LoVo (cell line): ENCODE measurements at places on chromosomes 2 and 18.

GRCh38 chr2:10083046-10083445, 2.8 kb upstream of the CYS1 start:
- DNase-seq: no peak

DNA sequence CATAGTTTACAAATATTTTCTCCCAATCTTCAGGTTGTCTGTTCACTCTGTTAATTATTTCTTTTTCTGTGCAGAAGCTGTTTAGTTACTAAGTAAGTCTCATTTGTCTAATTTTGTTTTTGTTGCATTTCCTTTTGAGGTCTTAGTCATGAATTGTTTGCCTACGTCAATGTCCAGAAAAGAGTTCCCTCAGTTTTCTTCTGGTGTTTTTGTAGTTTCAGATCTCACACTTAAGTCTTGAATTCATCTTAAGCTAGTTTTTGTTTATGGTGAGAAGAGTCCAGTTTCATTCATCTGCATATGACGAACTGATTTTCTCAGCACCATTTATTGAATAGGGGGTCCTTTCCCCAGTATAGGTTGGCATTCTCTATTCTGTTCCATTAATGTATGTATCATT, 1252.2 kb upstream of the TMEFF2 start:
- DNase-seq: no peak

DNA sequence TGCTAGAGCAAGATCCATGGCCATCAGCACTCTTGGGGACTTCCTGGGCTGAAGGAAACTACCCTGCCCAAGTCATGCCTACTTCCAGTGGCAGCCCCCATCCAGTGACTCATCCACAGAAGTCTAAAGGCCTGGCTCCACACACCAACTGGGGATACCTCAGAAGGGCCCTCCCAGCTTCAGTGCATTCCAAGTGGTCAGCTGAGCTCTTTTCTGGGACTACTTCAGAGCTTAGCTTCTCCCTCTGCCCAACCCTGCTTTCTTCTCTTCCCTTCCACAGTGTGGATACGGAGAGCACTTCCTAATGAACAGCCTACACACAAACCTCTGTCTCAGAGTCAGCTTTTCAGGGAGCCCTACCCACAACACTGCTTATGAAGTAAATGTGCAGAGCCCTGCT, 66.5 kb downstream of the CLHC1 start:
- peak; percentile 19 for DNase-seq

- DNase-seq: no peak
Measured at GRCh38 chr18:79881695-79882094, 69.8 kb downstream of the SLC66A2 start.

GRCh38 chr18:286515-287310, 18.9 kb upstream of the THOC1 start:
- DNase-seq: no peak

GRCh38 chr2:74708883-74709282, 54.8 kb downstream of the SEMA4F start:
- DNase-seq: no peak

DNA sequence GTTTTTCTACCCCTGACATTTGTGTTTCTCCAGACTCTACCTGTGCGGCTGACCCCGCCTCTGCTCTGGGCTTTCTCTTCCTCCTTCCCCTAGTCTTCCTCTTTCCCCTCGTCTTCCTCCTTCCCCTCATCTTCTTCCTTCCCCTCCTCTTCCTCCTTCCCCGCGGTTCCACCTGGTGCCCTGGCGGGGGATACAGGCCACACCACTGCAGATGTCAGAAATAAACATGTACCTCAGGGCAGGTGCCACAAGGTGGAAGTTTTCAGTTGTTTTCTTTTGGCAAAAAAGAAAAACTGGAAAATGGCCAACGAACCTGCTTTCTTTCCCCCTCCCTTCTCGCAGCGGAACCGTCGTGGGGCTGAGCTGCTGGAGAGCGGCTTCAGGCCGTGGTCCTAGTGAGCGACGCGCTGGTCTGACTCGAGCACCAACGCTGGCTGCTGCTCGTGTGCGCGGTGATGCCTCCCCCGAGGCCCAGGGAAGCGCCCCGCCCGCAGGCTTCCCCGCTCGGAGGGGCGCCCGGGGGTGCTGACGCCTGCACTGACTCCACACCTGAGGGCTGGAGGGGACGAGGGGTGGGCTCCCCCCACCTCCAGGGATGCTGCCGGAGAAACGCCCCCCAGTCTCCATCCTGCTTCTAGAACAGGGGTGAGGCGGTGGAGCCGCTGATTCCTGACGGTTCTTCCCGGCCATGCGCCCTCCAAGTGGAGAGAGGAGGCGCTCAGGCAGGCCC, 83.7 kb upstream of the ZNF516 start:
- DNase-seq: no peak

DNA sequence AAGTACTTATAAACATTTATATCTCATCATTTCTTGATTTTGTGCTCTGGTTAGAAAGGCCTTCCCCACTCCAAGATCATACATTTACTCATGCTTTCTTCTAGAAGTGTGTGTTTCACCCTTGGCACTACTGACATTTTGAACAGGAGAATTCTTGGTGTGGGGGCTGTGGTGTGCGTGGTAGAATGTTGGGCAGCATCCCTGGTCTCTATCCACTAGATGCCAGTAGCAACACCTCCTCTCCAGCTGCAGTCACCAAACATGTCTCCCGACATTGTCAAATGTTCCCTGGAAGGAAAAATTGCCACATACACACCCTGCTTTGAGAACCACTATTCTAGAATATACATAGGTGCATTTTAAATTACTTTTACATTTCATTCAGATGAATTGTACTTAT, 8.7 kb upstream of the TGIF1 start:
- DNase-seq: no peak

- DNase-seq: no peak
Measured at GRCh38 chr2:115386465-115386864, 944.0 kb downstream of the DPP10 start.

GRCh38 chr18:28062443-28062842, 114.5 kb downstream of the CDH2 start:
- no peak for DNase-seq

- DNase-seq: no peak
Measured at GRCh38 chr2:76019128-76019527, 308.4 kb upstream of the GCFC2 start.

DNA sequence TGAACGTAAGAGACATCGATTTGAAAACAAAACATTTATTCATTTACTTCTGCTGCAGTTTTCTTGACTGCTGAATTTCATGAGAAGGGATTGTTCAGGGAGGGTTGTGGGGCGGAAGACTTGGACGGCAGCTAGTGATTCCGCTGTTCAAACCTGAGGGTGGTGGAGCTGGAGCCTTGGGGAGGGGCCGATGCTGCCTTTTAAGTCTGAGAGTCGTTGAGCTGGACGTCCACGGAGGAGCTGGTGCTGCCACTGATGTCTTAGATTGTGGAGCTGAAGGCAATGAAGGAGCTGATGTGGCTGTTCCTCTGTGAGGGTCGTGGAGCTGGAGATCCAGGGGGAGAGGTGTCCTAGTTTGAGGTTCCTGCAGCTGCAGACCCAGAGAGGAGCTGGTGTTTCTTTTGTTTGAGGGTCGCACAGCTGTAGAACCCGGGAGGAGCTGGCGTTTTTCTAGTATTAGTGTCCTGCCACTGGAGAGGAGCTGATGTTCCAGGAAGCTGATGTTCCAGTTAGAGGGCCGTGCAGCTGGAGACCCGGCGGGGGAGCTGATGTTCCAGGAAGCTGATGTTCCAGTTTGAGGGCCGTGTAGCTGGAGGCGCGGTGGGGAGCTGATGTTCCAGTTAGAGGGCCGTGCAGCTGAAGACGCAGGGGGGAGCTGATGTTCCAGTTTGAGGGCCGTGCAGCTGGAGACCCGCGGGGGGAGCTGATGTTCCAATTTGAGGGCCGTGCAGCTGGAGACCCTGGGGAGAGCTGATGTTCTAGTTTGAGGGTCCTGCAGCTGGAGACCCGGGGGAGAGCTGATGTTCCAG, 150.9 kb downstream of the RTP5 start:
- DNase-seq: no peak

- DNase-seq: no peak
Measured at GRCh38 chr2:2901384-2902345, 476.0 kb downstream of the EIPR1 start.

GRCh38 chr2:63589148-63589958, 590 bp downstream of the MDH1 start:
- DNase-seq: peak; percentile 2

DNA sequence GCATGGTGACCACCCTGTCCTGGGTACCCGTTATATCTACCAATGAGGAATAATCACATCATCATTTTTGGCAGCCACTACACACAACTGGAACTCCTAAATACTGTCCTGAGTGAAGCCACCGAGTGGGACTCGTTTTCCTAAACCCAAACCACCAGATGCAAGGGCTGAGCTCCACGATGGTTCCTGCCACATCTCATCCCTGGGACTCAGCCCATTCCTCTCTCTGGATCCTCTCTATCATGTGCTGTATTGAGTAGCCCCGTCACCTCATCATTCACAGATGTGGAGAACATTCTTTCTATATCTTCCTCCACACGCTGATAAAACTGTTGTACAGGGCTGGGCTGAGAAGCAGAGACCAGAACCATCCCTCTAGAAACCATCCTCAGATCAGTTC, 79.4 kb upstream of the SMAD7 start:
- DNase-seq: no peak

DNA sequence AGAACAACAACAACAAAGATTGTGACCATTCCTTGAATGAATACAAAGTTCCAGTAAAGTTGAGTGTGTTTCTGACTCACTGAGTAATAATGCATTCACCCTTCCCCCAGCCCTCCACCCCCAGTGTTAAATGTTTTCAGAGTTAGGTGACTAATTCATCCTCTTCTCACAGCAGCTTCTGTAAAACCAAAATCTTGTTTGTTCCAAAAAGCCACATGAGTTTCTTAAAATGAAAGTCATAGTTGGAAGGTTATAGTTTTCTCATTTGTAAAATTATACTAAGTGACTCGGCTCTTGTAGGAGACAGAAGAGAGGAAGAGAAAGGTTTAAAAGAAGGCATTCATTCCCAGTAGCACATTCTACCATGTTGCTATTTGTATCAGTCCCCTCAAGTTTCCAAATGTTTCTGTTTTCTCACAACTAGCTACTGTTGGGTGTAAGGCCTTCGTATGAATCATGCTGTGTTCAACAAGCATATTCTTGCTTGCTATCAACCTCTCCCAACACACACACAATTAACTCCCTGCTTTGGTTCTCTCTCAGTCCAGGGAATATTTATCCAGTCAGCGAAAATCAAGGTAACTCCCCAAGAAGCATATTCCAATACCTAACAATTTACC, 75.3 kb downstream of the MBD2 start:
- DNase-seq: peak; percentile 49

- no peak for DNase-seq
Measured at GRCh38 chr2:180970016-180970415, 10.4 kb upstream of the UBE2E3 start.

DNA sequence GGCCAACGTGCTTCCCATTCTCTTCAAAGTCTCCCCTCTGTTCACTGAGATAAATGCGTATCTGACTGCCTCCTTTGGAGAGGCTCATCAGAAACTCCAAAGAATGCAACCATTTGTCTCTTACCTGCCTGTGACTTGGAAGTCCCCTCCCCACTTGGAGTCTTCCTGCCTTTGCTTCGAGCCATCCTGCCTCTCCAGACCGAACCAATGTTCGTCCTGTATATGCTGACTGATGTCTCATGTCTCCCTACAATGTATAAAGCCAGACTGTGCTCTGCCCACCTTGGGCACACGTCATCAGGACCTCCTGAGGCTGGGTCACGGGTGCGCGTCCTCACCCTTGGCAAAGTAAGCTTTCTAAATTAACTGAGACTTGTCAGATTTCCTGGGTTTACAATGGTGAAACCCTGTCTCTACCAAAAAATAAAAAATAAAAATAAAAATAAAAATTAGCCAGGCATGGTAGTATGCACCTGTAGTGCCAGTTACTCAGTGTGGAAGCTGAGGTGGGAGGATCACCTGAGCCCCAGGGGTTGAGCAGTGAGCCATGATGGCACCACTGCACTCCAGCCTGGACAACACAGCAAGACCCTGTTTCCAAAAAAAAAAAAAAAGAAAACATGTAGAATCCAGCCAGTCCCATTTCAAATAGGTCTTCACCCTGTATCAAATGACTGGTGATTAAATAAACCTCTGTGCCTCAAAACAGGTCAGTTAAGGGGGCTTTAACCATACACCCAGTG, 29.0 kb downstream of the HDLBP start:
- no peak for DNase-seq

GRCh38 chr2:46164529-46165301, 132.5 kb upstream of the EPAS1 start:
- peak; percentile 67 for DNase-seq

DNA sequence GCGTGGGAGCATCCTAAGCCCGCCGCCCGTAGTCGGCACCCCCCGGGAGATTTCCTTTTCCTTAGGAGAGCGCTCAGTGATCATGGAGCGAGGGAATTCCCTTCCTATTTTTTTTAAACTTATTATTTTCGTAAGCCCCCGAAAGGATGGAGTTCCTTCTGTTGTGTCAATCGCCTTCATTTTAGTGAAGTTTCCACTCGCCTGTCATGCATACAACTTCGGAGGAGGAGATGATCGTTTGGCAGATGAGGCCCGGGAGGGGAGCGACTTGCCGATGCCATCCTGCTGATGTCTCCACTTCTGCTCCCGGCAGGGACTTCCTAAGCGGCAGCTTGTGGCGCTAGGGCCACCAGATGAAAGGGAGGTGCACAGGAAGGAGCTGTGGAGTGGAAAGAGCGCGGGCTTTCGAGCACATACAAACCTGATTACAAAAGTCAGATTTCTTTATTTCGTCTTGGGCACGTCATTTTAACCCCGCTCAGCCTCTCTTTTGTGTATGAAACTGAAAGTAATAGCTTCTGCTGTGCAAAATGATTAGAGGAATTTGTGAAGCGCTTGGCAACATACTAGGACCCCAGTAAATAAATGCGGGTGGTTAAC, at the start of gene ADGRF3:
ADGRF3 (minus strand) TSS at position 336 of the 600 bp plus-strand sequence. CDS start 555 bp downstream, outside the sequence.
- DNase-seq: peak; percentile 57

GRCh38 chr2:236720974-236721540, 151.4 kb downstream of the ACKR3 start:
- DNase-seq: no peak

DNA sequence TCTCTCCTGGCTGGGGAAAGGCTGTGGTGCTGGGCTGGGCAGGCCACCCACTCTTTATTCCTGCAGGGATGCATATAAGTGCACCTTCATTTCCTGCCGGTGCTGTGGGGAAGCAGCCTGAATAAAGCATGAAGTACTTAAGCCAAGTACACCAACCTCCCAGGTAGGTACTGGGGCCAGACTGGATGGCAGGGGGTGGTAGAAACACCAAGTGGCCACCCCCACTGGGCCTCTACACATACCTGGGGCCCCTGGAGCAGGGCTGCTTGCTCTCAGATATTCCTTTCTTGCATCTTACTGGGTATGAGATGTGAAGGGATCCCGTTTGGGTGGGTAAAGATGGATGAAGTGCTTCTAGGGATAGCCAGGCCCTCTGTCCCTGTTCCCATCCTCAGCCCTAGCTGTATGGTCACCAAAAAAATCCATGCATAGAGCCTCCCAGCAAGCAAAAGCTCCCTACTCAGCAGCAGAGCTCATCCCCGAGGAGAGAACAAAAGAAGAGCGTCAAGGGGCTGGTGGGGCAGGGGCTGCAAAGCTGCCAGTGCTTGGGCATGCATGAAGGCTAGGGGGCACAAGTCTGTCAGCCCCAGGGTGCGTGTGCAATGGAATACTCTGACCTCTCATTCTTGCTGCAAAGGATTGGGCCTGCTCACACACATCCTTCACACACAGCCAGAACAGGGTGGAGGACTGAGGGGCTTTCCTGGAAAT, 22.0 kb downstream of the CCT7 start:
- DNase-seq: no peak
